Fibroblast of skin of left quadriceps (primary cell): ENCODE measurements at places on chromosomes 12 and 14.

DNA sequence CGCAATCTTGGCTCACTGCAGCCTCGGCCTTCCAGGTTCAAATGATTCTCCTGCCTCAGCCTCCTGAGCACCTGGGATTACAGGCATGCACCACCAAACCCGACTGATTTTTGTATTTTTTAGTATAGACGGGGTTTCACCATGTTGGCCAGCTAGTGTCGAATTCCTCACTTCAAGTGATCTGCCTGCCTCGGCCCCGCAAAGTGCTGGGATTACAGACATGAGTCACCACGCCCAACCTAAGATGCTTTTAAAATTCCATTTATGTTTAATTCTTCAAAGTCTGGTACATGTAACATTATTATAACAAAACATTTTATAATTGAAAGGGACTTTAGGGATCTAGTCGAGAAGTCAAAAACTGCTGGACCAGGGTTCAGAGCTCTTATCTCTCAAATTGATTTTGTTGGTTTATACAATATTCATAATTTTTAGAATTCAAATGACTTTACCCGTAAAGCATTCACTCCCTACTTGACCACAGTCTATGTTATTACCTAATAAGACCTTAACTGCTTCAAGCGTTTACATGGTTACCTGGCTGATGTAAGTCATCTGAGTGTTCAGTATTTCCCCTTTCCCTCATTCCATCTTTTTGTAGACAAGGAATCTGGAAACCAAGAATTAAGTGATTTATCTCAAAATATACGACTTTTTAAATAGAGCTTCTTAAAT, 28.2 kb downstream of the RAP1B start:
- no peak for DNase-seq

- no peak for DNase-seq
Measured at GRCh38 chr12:3047961-3048360, 29.2 kb upstream of the TSPAN9 start.

- no peak for DNase-seq
Measured at GRCh38 chr14:55121628-55122439, 7.2 kb upstream of the LGALS3 start.

DNA sequence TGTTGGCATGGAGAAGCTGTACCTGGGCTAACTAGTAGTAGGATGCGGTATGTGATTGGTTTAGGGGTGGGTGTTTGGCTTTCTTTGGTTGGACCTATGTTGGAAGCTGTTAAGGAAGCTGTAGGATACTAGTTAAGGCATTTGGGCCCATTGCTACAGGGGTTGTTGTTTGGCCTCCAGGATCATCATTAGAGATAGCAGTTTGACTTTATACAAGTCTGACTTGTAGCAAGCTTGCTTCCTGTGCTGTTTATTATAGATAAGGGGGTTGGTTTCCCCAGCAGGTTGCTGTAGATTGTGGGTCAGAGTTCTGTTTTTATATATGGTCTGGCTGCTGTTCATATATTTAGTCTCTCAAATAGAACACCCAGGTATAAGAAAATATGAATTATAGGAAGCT, 1.4 kb upstream of the PRIM1 start:
- no peak for DNase-seq

DNA sequence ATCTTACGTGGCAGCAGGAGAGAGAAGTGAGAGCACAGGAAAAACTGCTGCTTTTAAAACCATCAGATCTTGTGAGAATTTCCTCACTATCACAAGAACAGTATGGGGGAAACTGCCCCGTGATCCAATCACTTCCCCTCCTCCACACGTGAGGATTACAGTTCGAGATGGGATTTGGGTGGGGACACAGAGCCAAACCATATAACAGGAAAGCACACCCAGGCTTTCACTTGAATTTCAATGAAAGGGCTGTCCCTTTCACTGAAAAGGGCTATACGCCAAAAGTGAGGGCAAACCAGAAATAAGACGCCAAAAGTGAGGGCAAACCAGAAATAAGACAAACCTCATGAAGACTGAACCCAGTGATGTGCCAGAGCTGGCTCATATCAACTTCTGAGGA, 22.8 kb upstream of the TMEM233 start:
- no peak for DNase-seq

DNA sequence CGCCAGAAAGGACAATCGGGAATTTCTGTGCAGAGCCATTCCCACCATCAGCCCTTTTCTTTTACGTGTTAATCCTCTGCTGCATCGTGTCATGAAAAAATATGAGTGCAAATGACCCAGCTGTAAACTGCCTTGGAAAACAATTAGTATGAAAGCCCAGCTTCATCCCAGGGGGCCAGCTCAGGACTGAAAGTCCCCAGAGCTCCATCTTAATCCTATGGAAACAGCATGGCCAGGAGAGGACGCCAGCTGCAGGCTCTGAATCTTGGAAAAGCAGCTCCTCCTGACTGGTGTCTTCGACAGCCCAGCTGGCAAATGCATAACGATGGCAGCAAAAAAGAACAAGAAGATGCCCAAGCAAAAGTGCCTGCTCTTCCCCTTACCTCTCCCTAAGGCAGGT, 191.5 kb downstream of the NTF3 start:
- DNase-seq, result no peak

DNA sequence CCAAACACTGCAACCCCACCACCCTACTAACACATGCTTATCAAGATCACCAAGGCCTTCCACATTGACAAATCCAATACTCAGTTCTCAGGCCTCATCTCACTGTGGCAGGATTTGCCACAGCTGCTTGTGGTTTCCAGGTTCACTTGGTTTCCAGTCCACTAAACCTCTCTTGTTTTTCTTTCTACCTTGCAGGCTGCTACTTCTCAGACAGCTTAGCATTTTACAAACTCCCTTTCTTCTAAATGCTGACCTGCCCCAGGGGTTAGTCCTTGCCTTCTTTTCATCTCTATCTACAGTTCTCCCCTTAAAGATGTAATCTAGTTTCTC, 84.1 kb downstream of the BCAT1 start:
- DNase-seq, result no peak

GRCh38 chr12:51196547-51196946, 21.3 kb downstream of the POU6F1 start:
- DNase-seq, result no peak

DNA sequence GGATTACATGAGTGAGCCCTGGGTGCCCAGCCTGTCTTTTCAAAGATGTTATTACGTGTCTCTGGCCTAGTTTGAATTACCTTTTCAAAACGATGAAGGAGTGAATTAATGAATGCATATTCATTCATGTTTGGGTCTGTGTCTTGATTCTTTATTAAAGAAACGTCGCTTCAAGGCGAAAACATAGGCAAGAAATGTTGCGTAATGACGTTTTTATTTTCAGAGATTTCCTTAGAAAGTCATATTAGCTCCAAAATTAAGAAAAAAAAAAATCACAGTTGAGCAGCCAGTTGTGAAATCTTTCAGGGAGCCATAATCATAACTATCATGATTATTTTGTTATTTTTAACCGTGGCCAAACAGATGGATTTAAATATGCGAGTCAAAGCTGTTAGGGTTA, 3.5 kb downstream of the PPFIBP1 start:
- no peak for DNase-seq

DNA sequence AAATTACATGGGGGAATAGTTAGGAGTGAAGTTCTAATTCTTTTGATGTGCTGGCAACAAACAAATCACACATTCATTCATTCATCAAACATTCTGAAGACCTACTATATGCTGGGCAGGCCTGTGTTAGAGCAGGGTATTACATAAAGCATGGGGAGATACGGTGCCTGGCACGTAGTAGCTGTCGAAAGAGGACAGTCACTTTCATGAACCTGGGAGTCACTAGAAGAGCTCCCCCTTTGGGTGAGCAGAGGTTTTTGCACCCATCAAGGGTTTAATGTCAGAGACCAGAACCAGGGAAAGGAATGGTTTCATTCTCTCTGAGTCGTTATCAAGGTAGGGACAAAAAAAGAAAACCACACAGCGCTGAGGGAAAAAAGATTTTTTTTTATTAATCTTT, 10.0 kb downstream of the LHX5 start:
- DNase-seq, result no peak

- peak; percentile 86 for DNase-seq
Measured at GRCh38 chr12:124745891-124746570, 117.6 kb downstream of the SCARB1 start.

DNA sequence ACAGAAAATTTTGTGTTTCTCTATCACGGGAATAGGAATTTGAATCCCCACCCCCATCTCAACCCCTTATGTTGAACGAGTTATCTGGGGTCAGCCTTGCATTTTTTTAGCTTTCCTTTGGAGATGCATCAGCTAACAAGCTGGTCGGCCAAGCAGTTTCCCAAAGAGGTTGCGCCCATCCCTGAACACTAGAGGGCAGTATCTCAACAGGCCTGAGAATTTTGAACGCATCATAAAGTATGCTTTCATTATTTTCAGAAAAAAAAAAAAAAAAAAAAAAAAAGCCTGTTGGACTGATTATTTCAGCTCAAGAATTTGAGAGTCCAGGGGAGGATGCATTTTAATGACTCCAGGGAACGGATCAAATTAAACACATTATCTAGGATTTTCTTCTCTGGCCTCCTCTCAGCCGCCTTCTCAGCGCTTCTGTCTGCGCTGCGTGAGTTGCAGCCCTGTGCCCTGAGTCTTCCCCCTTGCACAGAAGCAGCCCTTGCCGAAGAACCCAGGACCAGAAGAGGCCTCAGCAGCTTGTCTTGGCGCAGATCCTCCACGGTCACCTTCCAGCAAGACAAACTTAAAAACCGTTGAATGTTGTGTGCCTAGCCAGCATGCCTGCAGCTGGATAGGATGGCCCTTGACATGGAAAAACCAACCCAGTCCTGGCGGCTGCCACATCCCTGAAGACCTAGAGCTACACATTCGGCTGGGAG, 76.6 kb upstream of the GZMB start:
- peak; percentile 18 for DNase-seq

GRCh38 chr14:60657456-60658210, 8.4 kb upstream of the SIX1 start:
- DNase-seq, result no peak

DNA sequence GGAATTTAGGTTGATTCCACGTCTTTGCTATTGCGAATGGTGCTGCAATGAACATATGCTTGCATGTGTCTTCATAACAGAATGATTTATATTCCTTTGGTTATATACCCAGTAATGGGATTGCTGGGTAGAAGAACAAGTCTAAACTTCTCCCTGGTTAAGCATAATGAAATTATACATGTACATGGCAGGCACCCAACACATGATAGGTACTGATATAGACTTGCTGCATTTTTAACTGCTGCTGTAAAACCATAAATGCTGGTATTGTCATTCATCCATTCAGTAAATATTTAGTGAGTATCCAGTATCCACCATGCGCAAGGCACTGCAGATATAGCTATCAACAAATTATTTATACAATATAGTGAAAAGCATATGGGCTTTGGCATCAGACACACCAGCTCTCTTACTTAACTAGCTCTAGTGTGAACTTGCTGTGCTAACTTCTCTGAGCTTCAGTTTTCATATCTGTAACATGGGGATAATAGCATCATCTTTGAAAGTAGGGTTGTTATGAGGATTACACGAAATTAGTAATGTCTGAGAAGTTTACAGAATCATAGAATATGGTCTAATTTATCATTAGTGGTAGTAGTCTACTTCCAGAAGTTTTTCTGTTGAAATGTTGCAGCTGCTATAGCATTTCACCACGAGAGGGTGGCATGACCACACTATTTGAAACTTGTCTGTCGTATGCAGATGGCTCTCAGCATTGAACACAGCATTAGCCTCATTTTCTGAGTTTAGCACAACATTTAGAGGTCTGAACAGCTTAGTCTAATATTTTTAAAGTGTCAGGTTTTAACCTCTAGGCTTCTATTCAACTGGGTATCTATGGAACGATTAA, 32.0 kb upstream of the SEL1L start:
- no peak for DNase-seq

DNA sequence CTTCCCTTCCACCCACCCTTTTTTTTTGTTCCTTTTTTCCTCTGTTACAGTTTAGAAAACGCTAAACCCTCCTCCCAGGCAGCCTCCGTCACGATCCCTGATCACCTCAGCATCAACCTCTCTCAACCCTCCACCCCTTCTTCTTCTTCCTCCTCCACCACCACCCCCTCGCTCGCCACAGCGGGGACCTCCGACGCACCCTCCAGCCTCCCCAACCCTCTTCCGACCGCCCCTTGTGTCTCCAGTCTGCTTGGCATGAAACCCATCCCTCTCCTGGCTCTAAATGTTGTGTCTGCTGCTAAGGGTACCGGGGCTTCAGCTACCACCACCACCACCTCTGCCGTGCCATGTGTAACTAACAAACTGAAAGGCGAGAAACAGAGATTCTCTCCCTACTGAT, 22.9 kb downstream of the PCBP2 start:
- DNase-seq, result no peak

DNA sequence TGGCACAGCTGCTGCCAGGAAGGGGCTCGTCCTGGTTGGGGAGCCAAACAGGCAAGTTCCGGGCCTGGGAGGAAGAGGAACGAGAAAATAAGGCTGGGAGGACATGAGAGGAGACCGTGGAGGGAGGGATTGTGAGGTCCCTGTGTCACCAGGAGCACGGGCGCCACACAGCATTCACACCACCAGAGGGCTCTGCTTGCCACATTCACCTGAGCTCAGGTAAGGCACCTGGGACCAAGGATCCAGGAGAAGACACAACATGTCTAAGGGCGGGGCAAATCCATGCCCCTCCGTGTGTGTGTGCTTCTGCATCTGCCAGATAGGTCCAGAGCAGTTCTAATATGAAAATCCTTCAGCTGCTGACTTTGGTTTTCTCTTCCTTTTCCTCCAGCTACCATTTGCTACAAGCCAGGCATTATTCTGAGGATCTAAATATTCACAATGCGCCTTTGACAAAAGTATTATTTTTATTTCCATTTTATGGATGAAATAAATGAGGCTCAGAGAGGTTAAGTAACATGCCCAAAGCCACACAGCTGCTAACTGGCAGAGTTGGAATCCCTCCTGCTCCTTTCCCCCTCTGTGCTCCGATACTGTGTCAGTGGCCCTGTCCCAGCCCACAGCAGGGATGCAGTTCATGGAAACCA, 14.6 kb downstream of the RAPGEF3 start:
- no peak for DNase-seq

DNA sequence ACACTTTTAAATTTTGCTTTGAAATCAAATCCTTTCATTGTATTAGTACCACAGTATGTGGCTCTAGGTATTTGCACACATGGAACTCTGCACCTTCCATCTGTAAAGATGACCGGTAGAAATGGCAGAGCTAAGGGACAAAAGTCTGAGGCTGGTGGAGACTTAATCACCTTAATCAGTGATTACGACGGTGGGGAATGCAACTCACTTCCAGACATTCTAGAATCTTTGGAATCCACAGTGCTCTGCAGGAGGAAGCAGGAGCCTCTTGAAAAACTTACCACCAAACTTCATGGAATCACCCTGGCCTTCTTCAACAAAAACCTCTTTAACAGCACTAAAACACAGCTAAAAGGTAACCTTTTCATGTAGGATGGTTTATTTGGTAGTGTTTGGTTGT, 3.9 kb upstream of the DACT1 start:
- DNase-seq, result no peak

GRCh38 chr14:28142400-28143015, 624.1 kb upstream of the FOXG1 start:
- no peak for DNase-seq
